ENCODE measurements at places on chromosomes 11 and 22.

GRCh38 chr11:44229624-44230023 lies 80.3 kb downstream of the ALX4 start:
- DNase-seq = no peak

- DNase-seq = no peak
These were observed 233.7 kb upstream of the CADM1 start for GRCh38 chr11:115737875-115738274.

GRCh38 chr22:26548984-26549383 lies 36.7 kb upstream of the TFIP11 start:
- DNase-seq = no peak

DNA sequence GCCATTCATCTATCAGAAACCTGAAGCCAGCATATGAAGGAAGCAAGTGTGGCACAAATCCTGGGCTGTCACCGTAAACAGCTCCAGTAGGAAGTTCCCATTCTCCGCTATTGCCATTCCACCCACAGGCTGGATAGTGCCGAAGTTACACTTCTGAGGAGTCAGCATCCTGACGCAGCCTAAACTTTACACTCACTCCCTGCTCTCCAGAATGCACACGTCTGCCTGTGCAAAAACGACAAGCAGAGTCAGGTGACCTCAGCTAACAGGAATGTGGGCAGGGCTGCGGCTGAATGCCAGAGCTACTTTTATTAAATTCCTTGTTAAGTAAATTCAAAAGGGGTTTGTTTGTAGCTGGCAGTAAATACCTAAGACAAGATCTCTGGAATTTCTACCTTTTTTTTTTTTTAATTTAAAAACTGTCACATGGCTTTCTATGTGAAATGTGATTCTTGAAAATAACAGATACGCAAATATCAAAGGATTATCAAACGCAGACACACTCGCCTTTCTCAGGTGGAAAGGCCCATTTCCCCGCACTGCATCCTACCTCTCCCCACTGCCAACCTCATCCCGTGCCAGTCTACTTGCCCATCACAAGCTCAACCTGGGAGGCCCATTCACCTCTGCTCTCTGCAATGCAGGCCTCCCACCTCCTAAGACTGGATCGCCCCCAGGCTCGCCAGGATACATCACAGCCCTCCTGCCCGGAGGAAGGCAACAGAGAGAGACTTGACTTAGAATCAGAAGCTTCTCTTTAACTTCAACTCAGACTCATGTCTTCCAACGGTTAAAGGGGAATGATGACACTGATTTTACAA lies 33.5 kb downstream of the NFRKB start:
- DNase-seq = peak; percentile 78

- peak; percentile 60 for DNase-seq
These were observed at the start of gene TOP3B for GRCh38 chr22:21982338-21982965. Gene TOP3B, minus strand, starts transcription at chr22:21982787. Its CDS starts 7,078 bp downstream, at chr22:21975709.

- no peak for DNase-seq
These were observed 22.6 kb upstream of the OR56B1 start for GRCh38 chr11:5713695-5714094.

GRCh38 chr22:48663297-48663696 lies 1164.4 kb downstream of the BRD1 start:
- DNase-seq = no peak

- no peak for DNase-seq
These were observed 170.9 kb upstream of the CTSC start for GRCh38 chr11:88508418-88508758.

GRCh38 chr11:76197332-76197731 lies 9.0 kb downstream of the WNT11 start:
- no peak for DNase-seq

DNA sequence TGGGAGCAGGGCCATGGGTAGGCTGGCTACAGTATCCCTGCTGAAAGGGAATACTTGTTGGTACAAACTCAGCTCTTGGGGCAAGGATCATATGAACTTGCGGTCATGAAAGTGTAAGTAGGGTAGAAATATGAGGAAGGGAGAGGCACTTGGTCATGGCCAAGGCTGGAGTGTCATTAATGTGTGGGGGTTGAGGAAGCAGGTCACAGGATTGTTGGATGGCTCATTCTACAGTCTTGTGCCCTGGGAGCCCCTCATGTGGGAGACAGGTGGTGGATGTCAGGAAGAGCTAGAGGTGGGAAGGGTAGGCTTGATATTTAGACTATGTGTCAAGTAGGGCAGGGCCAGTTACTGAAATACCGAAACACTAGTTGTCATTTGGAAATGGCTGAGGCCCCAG lies 95.5 kb downstream of the RRM1 start:
- DNase-seq = no peak

DNA sequence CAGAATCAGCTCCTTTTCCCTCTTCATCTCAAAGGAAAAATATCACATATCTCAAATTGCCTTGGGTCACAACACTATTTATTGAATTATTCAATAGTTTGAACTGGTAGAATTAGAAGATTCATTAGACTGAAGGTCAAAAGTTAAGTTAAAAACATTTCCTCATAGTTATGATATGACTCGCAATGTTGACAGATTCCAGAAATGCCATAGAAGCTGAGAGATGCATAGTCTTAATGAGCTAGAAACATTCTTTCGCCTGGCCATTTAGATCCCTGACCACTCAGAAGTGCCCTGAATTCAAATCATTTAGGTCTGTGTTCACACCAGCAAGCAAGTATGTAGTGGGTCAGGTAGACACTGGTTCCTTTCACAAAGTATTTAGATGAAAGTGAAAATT lies 44.4 kb downstream of the FAT3 start:
- DNase-seq = no peak
